ENCODE measurements at places on chromosomes 13 and 19.

DNA sequence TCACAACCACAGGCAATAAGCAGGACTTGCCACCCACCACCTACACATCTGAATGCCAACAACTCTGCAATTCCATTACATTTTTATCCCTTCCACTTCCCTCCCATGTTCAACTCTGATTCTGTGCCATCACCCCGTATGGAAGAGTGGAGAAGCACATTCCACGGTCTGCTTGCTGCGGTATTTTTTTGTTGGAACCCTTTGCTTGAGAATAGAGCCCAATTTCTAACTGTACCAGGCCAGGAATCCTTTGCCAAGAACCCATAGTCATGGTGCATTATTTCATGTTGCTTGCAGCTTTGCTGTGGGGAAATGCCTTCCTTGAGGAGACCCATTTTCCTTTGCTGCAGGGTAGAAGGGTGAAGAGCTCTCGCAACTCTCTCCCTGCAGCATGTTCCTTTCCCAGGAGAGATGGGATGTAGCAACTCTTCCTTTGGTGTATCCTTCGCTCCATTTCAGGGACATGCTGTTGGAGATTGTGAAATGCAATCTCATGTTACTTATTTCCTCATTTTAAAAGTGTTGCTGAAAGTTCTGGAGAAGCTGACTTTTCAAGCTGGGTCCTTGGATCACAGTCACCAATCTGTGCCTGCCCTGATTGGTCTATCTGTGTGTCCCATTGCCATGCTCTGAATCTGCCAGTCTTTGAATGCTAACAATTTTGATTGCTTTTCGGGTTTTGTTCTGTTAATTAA, 69.8 kb upstream of the STARD13 start:
- DNase-seq, result peak; percentile 52

GRCh38 chr13:31124204-31124603, 37.5 kb downstream of the HSPH1 start:
- DNase-seq, result no peak

DNA sequence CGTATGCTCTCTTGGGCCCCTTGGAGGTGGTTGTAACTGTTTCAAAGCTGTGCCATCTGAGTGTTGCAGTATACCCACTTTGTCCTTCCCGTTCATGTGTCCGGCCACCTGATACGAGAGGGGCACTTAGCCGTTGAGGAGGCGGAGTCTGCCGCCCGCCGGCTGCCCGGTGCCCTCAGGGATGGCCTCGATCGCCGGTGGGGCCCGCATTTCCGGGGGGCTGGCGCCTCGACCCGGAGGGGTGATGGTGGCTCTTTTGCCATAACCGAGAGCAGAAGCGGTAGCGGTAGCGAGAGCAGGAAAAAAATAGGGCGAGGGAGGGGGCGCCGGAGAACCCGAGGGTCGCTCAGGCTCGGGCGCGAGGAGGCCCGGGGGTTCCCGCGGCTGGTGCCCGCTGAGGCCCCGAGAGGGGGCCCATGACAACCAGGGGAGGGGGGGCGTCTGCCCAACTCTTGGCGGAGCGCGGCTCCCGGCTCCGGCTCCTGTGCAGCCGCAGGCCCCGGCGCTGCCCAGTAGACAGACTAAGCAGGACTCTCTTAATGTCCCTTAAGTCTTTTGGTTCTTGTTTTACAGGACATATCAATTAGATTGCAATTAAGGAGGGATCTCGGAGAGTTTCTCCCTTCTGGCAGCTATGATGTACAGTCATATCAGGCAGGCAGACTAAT, 342.7 kb upstream of the SGCG start:
- DNase-seq, result no peak

- no peak for DNase-seq
Measured at GRCh38 chr19:1396019-1396767, 5.1 kb downstream of the GAMT start.

DNA sequence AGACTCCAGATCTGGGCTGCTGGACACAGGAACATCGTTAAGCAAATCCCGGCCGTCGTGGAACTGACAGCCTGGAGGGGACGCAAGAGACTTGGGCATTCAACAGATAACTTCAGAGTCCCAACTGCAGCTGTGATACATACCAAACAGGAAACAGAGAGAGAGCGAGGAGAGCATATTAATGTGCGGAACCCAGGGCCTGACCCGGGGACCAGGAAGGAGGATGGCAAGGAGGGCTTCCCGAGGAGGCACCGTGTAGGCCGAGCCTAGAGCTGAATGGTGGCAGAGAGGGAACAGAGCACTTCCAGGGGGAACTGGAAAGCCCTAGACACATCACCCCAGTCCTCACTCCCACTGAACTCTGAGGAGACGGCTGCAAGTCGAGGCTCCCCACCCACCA, 68.1 kb downstream of the SIPA1L3 start:
- DNase-seq, result no peak

DNA sequence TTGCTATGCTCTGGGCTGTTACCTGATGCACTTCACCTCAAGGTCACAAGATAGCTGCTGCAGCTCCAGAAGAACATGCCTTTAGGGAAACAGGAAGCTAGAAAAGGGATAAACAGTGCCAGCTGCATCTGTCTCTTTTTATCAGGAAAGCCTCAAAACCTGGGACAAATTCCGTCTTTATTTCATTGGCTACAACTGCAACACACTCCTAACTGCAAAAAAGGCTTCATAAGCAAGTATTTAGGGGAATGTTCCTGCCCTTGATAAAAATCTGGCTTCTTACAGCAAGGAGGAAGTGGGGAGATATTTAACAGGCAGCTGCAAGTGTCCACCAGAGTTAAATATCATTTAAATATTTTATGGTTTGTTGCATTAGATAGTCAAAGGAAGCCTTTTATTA, 34.2 kb upstream of the SERTM1 start:
- no peak for DNase-seq

- no peak for DNase-seq
Measured at GRCh38 chr13:105139380-105140285, 1395.8 kb downstream of the EFNB2 start.

GRCh38 chr13:67136157-67136556, 94.0 kb downstream of the PCDH9 start:
- DNase-seq, result no peak

DNA sequence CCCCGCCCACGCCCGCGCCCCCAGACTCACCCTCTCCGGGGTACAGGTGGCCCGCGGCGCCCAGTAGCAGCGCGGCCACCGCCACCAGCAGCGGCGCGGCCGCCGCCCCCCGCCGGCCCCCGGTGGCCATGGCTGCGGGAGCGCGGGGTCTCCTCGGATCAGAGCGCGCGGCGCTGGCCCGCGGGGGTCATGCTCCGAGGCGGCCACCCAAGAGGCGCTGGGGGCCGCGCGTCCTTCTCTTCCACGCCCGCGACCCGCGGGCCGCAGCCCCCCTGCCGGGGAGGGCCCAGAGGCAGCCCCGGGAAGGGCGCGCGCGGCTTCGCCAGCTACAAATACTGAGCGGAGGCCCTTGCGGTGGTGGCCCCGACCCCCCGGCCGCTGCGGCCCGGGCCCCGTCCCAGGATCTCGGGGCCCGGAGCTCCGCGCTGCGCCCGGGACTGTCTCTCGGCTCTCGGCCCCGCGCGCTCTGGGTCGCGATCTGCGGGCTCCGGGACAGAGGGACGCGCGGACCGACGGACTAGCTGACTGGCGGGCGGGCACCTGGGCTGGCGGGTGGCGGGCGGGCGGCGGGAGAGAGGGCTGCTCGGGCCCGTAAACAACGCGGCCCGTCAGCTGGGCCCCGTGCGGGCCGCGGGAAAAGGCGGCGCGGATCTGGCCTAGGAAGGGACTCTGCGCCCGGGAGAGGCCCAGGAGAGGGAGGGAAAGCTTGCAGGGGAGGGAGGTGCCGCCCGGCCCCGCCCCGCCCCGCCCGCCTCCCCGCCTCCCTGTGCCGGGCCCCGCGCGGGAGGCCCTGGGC, at the start of gene INSR:
TSS of gene INSR (minus strand) at position 653 of the 796 bp plus-strand sequence. CDS start at position 130, 523 bp downstream.
- DNase-seq, result peak; percentile 46

GRCh38 chr19:17294051-17294891, 9.0 kb downstream of the ABHD8 start:
- DNase-seq, result no peak

Data from AG09309 (cell line).